GM23338 (cell line): ENCODE measurements at places on chromosomes 5 and 9. TPM values are rescaled to one million over a fixed set of nuclear protein-coding genes. Genes with fewer than 3 reads are reported as not detected.

GRCh38 chr9:95091601-95092261 is 225.8 kb downstream of the FANCC start:
- H3K27ac ChIP-seq: no peak overlapping the region
- no peaks in the 10 kb centered on the region for H3K36me3 ChIP-seq
- H3K4me3 ChIP-seq: no peak overlapping the region
- no peaks in the 10 kb centered on the region for H3K27me3 ChIP-seq

DNA sequence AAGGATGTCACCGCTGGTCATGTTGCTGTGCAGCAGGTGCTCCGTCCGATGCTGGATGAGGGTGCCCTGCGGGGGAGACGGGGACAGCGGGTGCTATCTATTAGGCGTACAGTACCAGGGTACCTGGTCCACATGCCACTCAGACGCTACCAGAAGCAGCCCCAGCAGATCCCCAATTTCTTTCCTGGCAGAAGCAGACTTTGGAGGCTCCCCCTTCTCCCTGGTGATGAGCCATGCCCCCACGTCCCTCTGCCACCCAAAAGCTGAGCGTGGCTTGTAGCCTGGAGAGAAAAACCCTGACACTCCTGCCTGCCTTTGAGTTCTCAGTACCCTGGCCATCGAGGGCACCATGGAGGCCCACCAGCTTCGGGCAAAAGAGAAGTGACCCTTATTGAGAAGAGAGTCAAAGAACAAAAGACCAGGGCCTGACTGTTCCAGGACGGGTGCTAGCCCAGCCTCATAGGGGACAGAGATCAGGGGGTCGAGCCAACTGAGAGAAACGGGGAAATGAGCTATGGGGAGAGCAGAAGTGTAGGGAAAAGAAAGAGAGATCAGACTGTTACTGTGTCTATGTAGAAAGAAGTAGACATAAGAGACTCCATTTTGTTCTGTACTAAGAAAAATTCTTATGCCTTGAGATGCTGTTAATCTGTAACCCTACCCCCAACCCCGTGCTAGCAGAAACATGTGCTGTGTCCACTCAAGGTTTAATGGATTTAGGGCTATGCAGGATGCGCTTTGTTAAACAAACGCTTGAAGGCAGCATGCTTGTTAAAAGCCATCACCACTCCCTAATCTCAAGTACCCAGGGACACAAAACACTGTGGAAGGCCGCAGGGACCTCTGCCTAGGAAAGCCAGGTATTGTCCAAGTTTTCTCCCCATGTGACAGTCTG is 62.0 kb upstream of the ZNF354B start:
- no peaks in the 10 kb centered on the region for H3K27me3 ChIP-seq
- no peak overlapping the region for H3K4me3 ChIP-seq
- no peak overlapping the region for H3K27ac ChIP-seq
- no peaks in the 10 kb centered on the region for H3K4me1 ChIP-seq
- DNase-seq: no peak

DNA sequence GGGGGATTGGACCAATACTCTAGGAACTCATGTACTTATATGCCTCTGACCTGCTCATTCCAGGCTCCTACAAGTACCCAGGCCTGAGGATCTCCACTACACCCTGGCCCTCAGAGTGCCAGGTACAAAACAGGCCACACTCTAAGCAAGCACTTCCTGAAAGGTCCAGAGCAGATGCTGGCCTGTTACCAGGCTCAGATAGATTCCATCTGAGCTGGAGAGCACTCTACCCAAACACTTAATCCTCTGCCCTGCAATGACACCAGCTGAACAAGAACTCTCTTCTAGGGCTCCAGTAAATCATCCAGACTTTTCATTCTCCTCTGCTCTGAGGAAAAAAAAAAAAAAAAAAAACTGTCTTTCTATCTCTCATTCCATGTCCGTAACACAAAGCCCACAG is 2.9 kb downstream of the P4HA2 start:
- H3K27ac ChIP-seq: no peak overlapping the region
- no peaks in the 10 kb centered on the region for H3K4me1 ChIP-seq
- DNase-seq: no peak
- H3K27me3 ChIP-seq: peaks cover 25% of the 10 kb centered on the region
- no peaks in the 10 kb centered on the region for H3K36me3 ChIP-seq
- no peak overlapping the region for H3K4me3 ChIP-seq

DNA sequence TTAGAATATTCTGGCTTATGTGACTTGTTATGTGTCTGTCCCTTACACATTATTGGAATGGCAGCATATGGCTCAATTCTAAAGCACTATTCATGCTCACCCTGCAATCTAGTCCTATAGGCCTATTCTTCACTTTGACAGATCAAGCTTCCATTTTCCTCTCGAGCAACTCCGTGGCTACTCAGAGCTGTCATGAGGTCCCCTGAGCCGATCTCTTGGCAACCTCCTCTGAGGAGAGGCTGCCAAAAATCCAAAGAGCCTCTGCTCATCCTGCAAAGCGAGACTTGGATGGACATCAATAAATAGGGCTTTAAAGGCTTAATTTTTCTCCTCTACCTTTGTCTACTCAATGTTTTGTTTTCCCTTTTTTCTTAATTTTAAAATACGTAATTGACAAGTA is 163.8 kb downstream of the GABRB2 start:
- H3K36me3 ChIP-seq: no peaks in the 10 kb centered on the region
- H3K27me3 ChIP-seq: no peaks in the 10 kb centered on the region
- no peak for DNase-seq

DNA sequence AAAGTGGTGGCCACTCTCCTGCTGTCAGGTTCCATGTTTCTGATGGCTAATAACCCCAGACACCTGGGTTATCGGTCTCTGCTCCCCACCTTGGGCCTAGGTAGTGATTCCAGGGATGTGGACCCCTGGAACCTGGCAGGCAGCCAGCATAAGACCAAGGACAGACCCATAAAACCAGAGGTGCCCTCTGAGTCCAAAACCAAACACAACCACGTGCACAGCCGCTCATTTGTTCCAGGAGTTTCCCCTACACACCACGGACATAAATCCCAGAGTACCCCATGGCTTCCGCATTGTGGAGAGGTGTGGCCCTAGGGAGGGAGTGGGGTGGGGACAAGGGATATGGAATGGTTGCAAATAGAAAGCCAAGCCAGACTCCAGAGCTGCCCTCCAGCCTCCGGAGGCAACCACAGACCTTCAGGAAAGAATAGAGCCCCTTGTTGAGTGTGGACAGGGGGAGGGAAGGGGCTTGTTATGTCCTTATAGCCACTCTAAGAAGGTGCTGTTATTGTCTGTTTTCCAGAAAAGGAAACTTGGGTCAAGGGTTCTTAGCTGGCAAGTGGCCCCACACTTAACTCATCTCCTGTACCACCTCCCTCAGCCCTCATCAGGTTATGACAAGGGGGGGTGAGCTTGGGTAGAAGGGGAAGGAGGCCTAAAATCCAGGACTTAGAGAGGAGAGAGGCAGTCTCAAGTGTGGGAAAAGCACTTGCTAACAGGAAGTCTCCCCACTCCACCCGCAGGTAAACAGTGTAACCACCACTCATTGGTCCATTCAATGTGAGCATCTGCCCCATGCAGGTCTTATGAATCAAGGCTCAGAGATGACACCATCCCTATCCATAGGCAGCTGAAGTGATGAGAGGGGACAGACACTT is 23.6 kb upstream of the CYSTM1 start:
- peaks cover 24% of the 10 kb centered on the region for H3K4me1 ChIP-seq
- no peak overlapping the region for H3K27ac ChIP-seq
- no peak for DNase-seq
- H3K27me3 ChIP-seq: peaks cover 54% of the 10 kb centered on the region
- H3K36me3 ChIP-seq: no peaks in the 10 kb centered on the region; the same call in 1 of the 2 replicates

DNA sequence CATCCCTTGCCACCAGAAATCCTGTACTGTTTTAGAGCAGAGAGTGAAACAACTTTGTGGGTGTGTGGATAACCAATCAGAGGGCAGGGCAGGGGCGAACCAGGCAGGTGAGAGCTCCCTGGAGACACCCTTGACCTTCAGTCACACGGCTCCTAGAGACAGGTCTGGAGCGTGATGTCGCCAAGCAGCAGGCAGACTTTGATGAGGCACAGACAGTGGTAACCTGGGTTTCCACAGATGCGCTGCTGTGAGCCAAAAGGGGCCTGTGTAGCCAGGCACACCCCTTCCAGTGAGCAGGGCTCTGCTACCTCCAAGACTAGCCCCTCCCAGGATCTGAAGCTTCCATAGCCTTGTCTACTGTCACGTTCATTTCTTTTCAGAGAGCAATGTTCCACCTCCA is 317.8 kb upstream of the ADCY2 start:
- DNase-seq: no peak
- no peaks in the 10 kb centered on the region for H3K36me3 ChIP-seq
- H3K4me1 ChIP-seq: peaks cover 39% of the 10 kb centered on the region
- H3K27ac ChIP-seq: no peak overlapping the region

GRCh38 chr5:90476391-90476790 is 1.7 kb downstream of the POLR3G start:
- DNase-seq: peak; percentile 14
- H3K4me1 ChIP-seq: peaks cover 42% of the 10 kb centered on the region

GRCh38 chr9:133393399-133393798 is 17.2 kb downstream of the STKLD1 start:
- no peaks in the 10 kb centered on the region for H3K36me3 ChIP-seq
- H3K27ac ChIP-seq: no peak overlapping the region
- DNase-seq: no peak
- no peaks in the 10 kb centered on the region for H3K4me1 ChIP-seq
- no peaks in the 10 kb centered on the region for H3K27me3 ChIP-seq
- no peak overlapping the region for H3K4me3 ChIP-seq

DNA sequence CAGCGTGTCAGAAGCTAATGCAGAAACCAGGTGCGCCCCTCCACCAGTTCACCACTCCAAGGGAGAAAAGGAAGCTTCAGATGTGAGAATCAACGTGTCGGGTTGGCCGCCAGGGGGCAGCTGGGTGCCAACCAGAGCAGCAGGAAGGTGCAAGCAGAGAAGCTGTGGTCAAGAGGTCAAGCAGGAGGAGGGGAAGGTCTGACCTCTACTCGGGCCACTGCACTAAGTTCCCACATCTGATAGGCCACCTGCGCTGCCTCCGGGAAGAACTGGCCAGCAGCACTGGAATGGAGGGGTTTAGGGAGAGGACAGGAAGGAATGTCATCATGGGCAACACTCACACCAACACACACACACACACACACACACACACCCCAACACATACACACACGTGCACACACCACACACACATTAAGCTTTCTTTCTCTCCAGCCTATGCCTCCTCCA is 31.4 kb downstream of the ANXA6 start:
- peak; percentile 80 for DNase-seq
- H3K4me3 ChIP-seq: no peak overlapping the region
- H3K4me1 ChIP-seq: no peaks in the 10 kb centered on the region
- no peaks in the 10 kb centered on the region for H3K27me3 ChIP-seq
- no peak overlapping the region for H3K27ac ChIP-seq

DNA sequence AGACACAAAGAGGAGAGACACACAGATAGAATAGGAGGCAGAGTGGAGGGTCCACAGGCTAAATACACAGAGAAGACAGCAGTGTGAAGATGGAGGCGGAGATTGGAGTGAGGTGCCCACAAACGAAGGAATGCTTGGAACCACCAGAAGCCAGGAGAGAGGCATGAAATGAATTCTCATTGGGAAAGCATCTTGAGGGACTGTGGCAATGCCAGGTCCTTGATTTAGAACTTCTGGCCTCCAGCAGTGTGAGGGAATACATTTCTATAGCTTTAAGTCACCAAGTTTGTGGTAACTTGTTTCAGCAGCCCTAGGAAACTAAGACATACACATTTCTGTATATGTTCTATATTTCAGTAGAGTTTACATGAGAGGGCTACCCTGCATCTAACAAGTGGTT is 396.6 kb upstream of the ZNF608 start:
- H3K27me3 ChIP-seq: no peaks in the 10 kb centered on the region
- DNase-seq: no peak
- no peak overlapping the region for H3K27ac ChIP-seq
- no peaks in the 10 kb centered on the region for H3K4me1 ChIP-seq
- no peaks in the 10 kb centered on the region for H3K36me3 ChIP-seq

- H3K27ac ChIP-seq: no peak overlapping the region
- DNase-seq: no peak
- no peak overlapping the region for H3K4me3 ChIP-seq
- H3K27me3 ChIP-seq: no peaks in the 10 kb centered on the region
- H3K4me1 ChIP-seq: no peaks in the 10 kb centered on the region; the same call in 1 of the 2 replicates
Observed at GRCh38 chr9:114898741-114899140, 31.6 kb downstream of the TNFSF8 start.

GRCh38 chr9:6247266-6247665 is 31.7 kb downstream of the IL33 start:
- H3K4me3 ChIP-seq: no peak overlapping the region
- H3K27me3 ChIP-seq: no peaks in the 10 kb centered on the region
- H3K4me1 ChIP-seq: no peaks in the 10 kb centered on the region
- no peak overlapping the region for H3K27ac ChIP-seq

- no peaks in the 10 kb centered on the region for H3K36me3 ChIP-seq
- no peak overlapping the region for H3K4me3 ChIP-seq
- H3K4me1 ChIP-seq: peaks cover 10% of the 10 kb centered on the region
- H3K27me3 ChIP-seq: no peaks in the 10 kb centered on the region
- DNase-seq: no peak
Observed at GRCh38 chr5:90944116-90944515, 385.5 kb downstream of the ADGRV1 start.

DNA sequence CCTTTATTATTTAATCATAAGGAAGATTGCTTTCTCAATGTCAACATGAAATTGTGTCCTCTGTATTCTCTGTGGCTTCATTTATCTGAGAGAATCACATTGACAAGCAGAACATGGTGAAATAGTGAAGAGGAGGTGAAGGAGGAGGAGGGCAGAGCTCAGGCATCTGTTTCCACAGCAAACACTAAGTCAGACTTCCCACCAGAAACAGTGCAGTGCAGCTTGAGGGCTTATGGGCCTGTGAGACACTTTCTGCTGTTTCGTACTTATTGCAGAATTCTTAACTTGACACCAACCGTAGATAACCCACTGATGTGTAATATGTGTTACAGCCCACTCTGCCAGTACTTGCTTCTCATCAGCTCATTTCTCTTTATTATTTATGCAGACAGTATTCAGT is 386.3 kb downstream of the DIRAS2 start:
- no peaks in the 10 kb centered on the region for H3K4me1 ChIP-seq
- H3K36me3 ChIP-seq: no peaks in the 10 kb centered on the region
- H3K27ac ChIP-seq: no peak overlapping the region

GRCh38 chr9:70042461-70043215 is 1.0 kb upstream of the MAMDC2 start:
- peak overlapping the region; percentile 84 for H3K4me3 ChIP-seq
- peak overlapping the region; percentile 65 for H3K27ac ChIP-seq
- DNase-seq: no peak

- DNase-seq: no peak
- H3K27me3 ChIP-seq: no peaks in the 10 kb centered on the region
- no peaks in the 10 kb centered on the region for H3K36me3 ChIP-seq
- H3K4me1 ChIP-seq: peaks cover 19% of the 10 kb centered on the region; the same call in 1 of the 2 replicates
- no peak overlapping the region for H3K4me3 ChIP-seq
- no peak overlapping the region for H3K27ac ChIP-seq
Observed at GRCh38 chr9:76913467-76913866, 7.6 kb upstream of the PRUNE2 start.

GRCh38 chr5:98513380-98513779 is 260.1 kb upstream of the RGMB start:
- no peaks in the 10 kb centered on the region for H3K27me3 ChIP-seq
- peak; percentile 36 for DNase-seq
- H3K4me3 ChIP-seq: no peak overlapping the region
- H3K4me1 ChIP-seq: peaks cover 18% of the 10 kb centered on the region

- no peaks in the 10 kb centered on the region for H3K27me3 ChIP-seq
- DNase-seq: no peak
- no peak overlapping the region for H3K4me3 ChIP-seq
- no peaks in the 10 kb centered on the region; the same call in 1 of the 2 replicates for H3K4me1 ChIP-seq
Observed at GRCh38 chr9:17800418-17800817, 221.6 kb downstream of the SH3GL2 start.

Gene TSSK1B
- 0.52 TPM in 1 of 2 replicates, not detected in the other for total RNA-seq

Gene RMND5B
- total RNA-seq: 83.7 and 101 TPM in 2 replicates

Gene ENTREP1
- 10.0 and 11.6 TPM in 2 replicates for total RNA-seq

Gene TMOD1
- total RNA-seq: 0.43 and 0.69 TPM in 2 replicates

Gene WDR36
- total RNA-seq: 56.8 and 61.1 TPM in 2 replicates

Gene IL11RA
- total RNA-seq: 4.9 and 5.8 TPM in 2 replicates
